DMS 273 treated with DMSO at 0.1 percent for 48 hours (cell line): ENCODE measurements at places on chromosomes 7 and 10.
A peak's percentile ranks its signal among the peaks of the same experiment; 100 is the strongest.

- DNase-seq: no peak
Observed at GRCh38 chr7:107982042-107982840, 20.7 kb downstream of the LAMB1 start.

DNA sequence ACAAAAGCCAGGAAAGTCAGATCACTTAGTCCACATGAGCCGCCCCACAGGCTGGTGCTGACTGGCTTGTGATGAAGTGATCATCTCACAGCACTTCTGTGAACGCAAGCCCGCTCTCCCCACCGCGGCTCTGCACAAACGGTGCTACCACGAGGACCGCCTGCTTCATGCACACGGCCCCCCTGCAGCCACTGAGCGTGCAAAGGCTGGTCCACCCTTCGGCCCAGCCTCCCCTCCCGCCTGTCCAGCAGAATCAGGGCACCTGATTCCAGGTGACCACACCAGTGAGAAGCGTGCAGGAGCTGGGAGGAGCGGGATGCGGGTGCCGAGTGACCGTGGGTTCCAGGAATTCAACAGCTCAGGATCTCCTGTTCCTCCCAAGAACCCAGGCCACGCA is 32.2 kb downstream of the MAD1L1 start:
- no peak for DNase-seq

DNA sequence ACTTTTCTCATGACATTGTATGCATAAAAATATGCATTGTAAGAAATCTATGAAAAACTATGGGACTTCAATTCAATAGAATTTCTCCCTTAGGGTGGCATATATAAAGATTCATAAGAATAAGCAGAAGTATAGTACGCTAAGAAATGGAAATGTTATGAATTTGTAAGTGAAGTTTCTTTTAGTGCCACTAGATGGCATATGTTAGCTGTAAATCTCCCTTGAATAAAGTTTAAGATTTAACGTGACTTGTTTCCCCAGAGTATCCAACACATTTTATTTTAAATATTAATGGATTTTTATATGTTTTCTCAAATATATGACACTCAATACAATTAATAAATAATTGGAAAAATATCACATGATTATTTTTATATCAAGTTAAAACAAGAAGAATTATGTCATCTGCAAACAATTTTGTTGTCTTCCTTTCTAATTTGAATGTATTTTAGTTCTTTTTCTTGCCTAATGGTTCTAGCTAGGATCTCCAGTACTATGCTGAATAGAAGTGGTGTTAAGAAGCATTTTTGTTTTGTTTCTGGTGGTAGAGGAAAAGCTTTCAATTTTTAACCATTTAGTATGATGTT is 287.2 kb downstream of the HGF start:
- DNase-seq: peak; percentile 26

GRCh38 chr10:43200538-43201390 is 62.5 kb downstream of the CSGALNACT2 start:
- no peak for DNase-seq

- DNase-seq: no peak
Observed at GRCh38 chr10:130631142-130632096, 495.2 kb downstream of the GLRX3 start.

DNA sequence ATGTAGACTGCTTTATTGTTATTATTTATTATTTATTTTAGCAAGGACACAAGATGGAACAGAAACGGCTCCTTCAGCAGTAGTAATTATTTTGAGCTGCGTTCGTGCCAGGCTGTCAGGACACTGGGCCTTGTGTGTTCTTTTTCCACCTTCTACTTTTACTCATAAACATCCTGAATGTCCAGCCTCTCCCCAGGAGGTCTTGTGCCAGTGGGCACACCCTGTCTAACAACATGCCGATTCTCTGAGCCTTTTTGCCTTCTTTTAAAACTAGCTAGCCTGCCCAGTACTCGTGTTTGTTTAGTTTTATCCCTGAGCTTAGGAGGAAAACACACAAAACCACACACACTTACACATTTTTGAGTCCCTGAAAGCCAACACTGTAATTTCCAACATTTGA is 1.2 kb downstream of the SCIN start:
- no peak for DNase-seq

GRCh38 chr10:99975106-99975829 is 34.5 kb downstream of the DNMBP start:
- no peak for DNase-seq

DNA sequence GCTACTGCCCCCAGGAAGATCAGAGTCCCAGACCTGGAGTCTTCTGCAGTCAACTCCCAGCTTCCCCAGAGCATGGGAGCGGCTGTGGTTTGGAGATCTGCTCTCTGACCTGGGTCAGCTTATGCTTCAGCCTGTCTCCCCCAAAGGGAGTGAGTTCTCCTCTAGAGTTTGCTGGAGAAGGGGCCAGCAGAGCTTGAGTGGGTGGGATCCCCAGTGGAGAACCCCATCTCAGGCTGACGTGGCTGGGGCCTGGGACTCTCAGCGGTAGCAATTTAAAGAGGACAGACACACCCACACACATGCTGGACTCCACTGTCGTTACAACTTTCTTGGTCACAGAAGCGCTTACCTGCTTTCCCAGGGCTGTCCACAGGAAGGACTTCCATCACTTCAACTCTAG is 6.3 kb downstream of the UNC5B start:
- no peak for DNase-seq

- no peak for DNase-seq
Observed at GRCh38 chr10:4850397-4850796, 24.4 kb downstream of the AKR1E2 start.

DNA sequence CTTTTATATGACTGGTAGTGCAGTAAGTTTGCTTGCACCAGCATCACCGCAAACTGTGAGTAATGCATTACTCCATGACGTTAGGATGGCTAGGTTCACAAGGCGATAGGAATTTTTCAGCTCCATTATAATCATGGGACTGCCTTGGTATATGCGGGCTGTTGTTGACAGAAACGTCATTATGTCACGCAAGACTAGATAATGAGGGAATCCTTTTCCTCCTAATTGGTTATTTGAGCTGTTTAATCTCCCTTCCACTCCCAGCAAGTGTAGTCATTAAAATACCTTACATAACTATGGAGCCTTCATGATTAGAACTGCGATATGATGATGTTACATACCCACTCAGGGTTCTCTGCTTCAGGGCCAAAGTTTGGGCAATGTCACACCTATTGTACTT is 17.3 kb downstream of the KLLN start:
- no peak for DNase-seq

GRCh38 chr7:12032146-12032545 is 178.9 kb upstream of the TMEM106B start:
- DNase-seq: no peak

- DNase-seq: no peak
Observed at GRCh38 chr10:32142646-32143045, 86.4 kb upstream of the KIF5B start.

- DNase-seq: no peak
Observed at GRCh38 chr7:122438006-122438405, 133.5 kb upstream of the FEZF1 start.

DNA sequence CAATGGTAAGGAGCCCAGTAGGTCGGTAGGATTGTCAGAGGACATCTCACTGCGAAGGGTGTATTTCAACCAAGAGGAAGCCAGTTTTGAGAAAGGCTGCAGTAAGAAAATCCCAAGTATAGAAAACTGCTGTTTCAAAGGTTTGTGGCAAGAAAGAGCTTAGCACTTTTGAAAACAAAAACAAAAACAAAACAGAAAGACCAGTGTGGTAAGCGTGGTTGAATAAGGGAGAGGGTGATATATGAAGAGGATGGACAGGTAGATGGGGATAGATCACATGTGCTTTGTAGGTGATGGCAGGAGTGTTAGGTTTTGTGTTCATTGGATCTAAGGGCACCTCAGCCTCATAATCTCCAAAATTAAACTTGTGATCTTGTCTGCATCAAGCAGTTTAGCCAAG is 141.6 kb upstream of the WNT16 start:
- no peak for DNase-seq
